ENCODE measurements at places on chromosomes 4 and X. TPM values are rescaled to one million over a fixed set of nuclear protein-coding genes. Genes with fewer than 3 reads are reported as not detected.

ADGRG4 gene
- not detected for total RNA-seq

NRK gene
- 0.32 TPM for total RNA-seq

FGFBP2 gene
- total RNA-seq = not detected

LIMCH1 gene
- total RNA-seq = 15.1 TPM

CT45A1 gene
- not detected for total RNA-seq

TKTL1 gene
- total RNA-seq = 0.91 TPM

SPARCL1 gene
- total RNA-seq = 8.6 TPM

SOWAHB gene
- total RNA-seq = not detected

TEC gene
- 0.25 TPM for total RNA-seq

CSAG3 gene
- not detected for total RNA-seq

HELT gene
- total RNA-seq = not detected

NIPAL1 gene
- 0.68 TPM for total RNA-seq

PRKX gene
- total RNA-seq = 57.3 TPM

ANTXR2 gene
- total RNA-seq = 36.7 TPM

FAM149A gene
- total RNA-seq = 5.6 TPM

GUCY1B1 gene
- total RNA-seq = 6.7 TPM

SSX1 gene
- total RNA-seq = not detected

YY2 gene
- total RNA-seq = 1.5 TPM

GC gene
- total RNA-seq = not detected

FUNDC2 gene
- 105 TPM for total RNA-seq

DDIT4L gene
- 0.14 TPM for total RNA-seq

CTAG1B gene
- not detected for total RNA-seq

VEGFD gene
- total RNA-seq = 0.43 TPM

MMRN1 gene
- 10.7 TPM for total RNA-seq

SPANXN5 gene
- total RNA-seq = not detected

GLRB gene
- total RNA-seq = 8.4 TPM

GAGE12E gene
- not detected for total RNA-seq

Measured in neural crest cell (in vitro differentiated cells).